GM04504 (cell line): ENCODE measurements at places on chromosomes 3 and 15.

GRCh38 chr3:43996379-43997301 lies 245.0 kb upstream of the TOPAZ1 start:
- DNase-seq: no peak

DNA sequence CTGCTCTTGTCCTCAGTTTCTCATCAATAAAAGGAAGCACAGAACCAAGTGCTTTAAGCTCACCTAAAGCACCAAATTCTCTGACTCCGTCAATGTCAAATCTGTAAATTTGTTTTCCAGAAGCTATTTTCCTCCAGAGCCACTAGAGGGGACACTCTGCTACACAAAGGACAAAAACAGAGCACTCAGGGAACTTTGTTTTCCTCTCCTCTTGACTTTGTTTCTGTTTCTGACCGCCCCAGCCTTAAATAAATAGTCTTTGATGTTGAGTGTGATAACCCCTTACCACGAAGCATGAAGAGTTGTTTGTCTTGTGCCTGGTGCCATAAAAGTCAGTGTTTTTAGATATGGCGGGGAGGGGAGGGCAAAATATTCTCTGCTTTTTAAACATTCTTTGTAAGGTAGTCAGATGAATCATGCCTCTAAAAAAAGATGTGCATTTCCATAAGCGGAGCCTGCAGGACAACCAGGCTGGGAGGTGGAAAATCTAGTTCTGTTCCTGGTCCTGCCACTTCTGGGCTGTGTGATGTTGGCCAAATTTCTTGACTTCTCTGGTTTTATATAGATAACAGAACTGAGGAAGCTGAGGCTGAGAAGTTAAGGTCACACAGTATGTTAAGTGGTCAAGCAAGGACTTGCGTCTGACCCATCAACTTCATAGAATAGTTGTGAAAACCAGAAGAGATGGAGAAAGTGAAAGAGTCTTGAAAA lies 7.3 kb upstream of the ZBTB38 start:
- peak; percentile 70 for DNase-seq

DNA sequence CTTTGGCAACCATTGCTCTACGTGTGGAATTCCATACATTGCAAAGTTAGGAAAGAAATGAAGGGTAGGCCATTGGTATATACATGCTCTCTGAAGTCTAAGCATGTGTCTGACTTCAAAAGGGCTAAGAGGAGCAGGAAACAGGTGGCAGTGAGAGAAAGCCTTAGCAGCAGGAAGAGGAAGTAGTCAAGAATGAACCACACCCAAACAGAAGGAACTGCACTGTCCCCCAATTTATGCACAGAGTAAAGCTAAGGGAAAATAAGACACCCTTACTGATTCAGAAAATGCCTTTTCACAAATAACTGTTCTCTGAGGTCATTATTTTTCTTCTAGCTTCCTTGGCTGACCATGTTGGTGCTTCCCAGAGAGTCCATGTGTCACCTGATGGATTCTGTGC lies 575.4 kb downstream of the NTRK3 start:
- no peak for DNase-seq

GRCh38 chr3:101884776-101885175 lies 35.5 kb downstream of the NFKBIZ start:
- no peak for DNase-seq

- DNase-seq: no peak
Observed at GRCh38 chr15:46079046-46079445, 444.2 kb downstream of the SQOR start.

DNA sequence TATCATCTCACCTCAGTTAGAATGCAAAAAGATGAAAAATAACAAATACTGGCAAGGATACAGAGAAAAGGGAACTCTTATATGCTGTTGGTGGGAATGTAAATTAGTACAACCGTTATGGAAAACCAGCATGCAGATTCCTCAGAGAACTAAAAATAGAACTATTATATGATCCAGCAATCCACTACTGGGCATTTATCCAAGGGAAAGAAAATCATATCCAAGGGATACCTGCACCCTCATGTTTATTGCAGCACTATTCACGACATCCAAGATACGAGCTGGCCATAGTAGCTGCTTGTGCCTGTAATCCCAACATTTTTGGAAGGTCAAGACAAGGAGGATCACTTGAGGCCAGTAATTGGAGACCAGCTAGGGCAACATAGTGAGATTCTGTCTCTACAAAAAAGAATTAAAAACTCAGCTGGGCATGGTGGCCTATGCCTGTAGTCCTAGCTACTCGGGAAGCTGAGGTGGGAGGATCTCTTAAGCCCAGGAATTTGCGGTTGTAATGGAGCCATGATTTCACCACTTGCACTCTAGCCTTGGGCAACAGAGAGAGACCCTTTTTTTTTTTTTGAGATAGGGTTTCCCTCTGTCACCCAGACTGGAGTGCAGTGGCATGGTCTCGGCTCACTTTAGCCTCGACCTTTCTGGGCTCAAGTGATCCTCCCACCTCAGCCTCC lies 26.6 kb downstream of the USP50 start:
- no peak for DNase-seq

DNA sequence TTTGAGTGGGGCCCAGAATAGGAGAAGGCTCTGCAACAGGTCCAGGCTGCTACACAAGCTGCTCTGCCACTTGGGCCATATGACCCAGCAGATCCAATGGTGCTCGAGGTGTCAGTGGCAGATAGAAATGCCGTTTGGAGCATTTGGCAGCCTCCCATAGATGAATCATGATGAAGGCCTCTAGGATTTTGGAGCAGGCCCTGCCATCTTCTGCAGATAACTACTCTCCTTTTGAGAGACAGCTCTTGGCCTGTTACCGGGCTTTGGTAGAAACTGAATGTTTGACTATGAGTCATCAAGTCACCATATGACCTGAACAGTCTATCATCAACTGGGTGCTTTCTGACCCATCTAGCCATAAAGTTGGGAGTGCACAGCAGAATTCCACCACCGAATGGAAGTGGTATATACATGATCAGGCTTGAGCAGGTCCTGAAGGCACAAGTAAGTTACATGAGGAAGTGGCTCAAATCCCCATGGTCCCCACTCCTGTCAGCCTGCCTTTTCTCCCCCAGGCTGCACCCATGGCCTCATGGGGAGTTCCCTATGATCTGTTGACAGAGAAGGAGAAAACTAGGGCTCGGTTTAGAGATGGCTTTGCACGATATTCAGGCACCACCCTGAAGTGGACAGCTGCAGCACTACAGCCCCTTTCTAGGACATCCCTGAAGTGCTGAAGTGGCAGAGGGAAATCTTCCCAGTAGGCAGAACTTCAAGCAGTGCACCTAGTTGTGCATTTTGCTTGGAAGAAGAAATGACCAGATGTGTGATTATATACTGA lies 971.4 kb downstream of the MCTP2 start:
- peak; percentile 28 for DNase-seq

DNA sequence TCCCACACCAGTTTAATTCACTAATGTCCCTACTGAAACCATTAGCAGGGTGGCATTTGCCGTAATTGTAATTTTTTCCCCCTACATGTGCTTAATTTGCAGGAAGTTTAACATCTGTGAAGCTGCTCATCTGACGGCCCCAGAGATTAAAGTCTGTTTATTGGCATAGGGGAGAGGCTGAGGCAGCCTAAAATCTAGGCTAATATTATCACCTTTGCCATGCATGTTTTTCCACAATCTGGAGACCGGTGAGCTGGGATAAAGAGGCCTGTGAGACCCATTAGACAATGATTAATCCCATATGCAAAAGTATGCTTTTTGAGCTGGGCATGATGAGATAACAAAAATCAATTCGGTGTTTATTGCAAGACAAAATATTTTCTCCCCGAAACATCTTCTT lies 561.2 kb upstream of the ALCAM start:
- no peak for DNase-seq

GRCh38 chr3:16789344-16790120 lies 95.2 kb upstream of the PLCL2 start:
- DNase-seq: no peak

DNA sequence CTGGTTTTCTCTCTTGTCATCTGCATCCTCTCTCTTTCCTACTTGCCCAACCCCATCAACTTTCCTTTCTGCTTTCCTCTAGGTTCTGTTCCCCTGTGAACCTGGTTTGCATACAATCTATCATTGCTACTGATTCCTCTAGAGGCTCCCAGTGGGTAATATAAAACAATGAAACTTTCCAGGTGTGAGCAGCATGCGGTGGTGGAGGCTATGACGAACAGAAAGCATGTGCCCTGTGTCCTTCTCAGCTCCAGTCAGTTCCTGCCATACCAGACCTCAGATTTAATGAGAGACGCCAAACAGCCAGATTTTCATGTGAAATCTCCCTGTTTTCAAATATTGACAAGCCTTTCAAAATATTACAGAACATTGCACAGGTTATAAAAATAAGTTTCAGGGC lies 3.5 kb upstream of the ACAP2 start:
- no peak for DNase-seq

- DNase-seq: no peak
Observed at GRCh38 chr3:107543666-107544065, 20.9 kb downstream of the BBX start.

DNA sequence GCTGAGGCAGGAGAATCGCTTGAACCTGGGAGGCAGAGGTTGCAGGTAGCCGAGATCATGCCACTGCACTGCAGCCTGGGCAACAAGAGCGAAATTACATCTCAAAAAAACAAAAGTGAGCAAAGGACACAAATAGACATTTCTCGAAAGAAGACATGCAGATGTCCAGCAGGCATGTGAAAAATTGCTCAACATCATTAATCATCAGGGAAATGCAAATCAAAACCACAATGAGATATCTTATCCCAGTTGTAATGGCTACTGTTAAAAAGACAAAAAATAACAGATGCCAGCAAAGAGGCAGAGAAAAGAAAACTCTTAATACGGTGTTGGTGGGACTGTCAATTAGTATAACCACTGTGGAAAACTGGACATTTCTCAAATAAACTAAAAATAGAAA lies 20.9 kb downstream of the ASB7 start:
- no peak for DNase-seq

- no peak for DNase-seq
Observed at GRCh38 chr15:86735247-86736040, 655.8 kb downstream of the AGBL1 start.

DNA sequence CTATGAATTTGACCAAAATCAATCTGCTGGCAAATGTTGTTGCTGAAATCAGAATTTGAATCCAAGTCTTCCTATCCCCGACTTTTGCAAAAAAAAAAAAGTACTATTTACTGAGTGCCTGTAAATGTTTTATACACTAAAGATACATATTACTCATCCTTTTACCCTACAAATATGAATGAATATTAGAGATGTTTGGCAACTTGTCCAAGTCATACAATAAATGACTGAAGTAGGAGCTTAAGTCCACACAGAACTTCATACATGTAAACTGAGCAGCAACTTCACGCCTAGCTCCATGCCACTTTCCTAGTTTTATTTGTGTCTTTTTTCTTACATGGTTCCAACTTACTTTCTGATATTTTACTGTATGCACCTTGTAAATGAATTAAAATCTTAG lies 39.2 kb downstream of the PHC3 start:
- no peak for DNase-seq

GRCh38 chr3:56919137-56919796 lies 117.5 kb upstream of the ARHGEF3 start:
- DNase-seq: no peak

DNA sequence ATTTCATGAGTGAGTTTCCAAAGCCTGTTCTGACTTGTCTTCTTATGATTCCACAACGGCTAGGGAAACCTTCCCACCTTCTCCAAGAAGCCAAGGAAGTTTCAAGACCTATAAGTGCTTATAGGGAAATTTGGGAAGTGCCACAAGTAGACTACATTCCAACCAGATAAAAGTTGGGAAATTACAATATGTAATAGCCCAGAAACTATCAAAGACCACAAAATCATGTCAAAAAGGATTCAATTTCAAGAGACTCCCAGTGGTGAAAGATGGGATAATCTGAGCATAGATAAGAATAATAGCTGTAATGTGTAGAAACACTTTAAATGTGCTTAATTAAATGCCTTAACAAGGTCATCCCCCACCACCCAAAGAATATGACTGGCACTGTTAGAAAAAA lies 169.2 kb upstream of the SLC2A2 start:
- no peak for DNase-seq

GRCh38 chr15:34796847-34797435 lies 1.6 kb upstream of the ACTC1 start:
- DNase-seq: no peak

DNA sequence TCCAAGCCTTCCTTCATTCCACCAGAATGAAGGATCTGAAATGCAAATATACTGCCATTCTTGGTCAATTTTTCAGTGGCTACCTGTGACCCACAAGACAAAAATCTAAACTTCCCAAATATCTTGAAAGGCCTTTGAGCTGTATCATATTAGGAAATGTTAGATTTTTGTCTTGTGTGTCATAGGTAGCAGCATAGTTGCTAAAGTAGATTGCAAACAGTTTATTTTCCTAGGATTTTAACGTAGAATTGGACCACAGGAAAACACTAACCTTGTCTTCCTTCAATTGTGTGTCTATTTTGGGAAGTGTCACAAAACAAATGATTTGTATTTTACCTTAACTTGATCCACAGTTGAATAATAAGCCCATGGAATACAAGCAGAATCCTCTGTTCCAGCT lies 42.4 kb downstream of the CP start:
- DNase-seq: peak; percentile 15

DNA sequence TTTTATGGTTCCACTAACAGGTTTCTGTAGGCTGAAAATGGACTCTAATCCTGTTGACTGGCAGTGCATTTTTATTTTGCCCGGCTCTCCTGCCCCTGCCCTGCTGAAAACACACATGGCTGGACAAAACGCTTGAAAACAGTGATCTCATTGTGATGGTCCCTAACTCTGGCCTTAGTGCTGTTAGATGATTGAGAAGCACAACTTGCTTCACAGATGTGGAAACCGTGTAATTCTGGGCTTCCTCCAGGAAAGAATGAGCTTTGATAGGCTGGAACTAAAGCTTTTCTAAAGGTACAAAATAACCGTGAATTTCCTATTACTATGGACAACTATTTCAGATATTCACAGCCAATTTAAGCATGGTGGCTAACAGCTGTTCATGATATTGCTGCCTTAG lies 121.4 kb downstream of the VGLL3 start:
- DNase-seq: no peak

GRCh38 chr15:71278989-71279756 lies 163.9 kb downstream of the THSD4 start:
- peak; percentile 78 for DNase-seq
